Stimulated activated CD4-positive, alpha-beta T cell treated with anti-CD3 and anti-CD28 coated beads, Interleukin-1b, Interleukin-23, amount 100 ng/mL, for 48 hours (primary cell): ENCODE measurements at places on chromosomes 4 and X.

DNA sequence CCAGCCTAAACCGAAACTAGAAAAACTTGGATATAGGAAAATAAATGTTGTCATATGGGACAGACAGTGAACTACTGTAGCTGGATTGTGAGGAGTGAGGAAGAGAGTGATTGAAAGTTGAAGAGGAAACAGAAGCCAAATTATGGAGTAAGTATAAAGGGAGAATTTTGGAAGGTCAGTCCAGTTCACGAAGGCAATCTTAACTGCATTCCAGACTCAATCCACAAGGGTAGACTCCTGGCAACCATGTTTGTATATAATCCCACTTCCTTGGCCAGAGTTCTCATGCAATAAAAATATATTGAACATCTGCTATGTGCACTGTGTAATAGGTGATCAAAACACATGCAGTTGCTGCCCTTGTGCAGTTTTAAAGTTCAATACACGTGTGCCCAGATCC lies 58.6 kb upstream of the CAMK2D start:
- no peak for DNase-seq

DNA sequence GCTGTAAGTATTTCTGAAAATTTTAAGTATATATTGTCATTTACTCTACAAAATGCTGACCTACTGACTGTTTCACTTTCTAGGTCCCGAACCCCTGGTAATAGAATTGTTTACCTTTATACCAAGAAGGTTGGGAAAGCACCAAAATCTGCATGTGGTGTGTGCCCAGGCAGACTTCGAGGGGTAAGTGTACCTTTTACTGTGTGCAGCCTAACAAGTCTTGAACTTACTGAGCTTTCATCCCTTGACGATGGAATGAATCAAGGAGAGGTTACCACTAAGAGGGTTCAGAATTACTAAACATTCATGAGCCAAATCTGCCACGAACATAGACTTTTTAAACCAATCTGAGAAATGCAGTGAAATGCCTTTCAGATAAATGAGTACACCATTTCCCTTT lies 1.6 kb downstream of the RPL34 start:
- DNase-seq = peak; percentile 56

DNA sequence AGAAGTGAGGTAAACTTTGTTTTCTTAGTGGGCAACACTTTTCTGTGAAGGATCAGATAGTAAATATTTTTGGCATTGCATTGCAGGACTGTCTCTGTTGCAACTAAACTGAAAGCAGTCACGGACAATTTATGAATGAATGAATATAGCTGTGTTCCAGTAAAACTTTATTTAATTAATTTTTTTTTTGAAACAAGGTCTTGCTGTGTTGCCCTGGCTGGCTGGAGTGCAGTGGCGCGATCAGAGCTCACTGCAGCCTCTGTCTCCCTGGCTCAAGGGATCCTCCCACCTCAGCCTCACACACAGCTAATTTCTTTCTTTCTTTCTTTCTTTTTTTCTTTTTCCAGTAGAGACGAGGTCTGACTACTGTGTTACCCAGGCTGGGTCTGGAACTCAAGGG lies 15.8 kb downstream of the RBM10 start:
- DNase-seq = no peak

- DNase-seq = no peak
These were observed 109.5 kb upstream of the CENPE start for GRCh38 chr4:103307453-103308247.

DNA sequence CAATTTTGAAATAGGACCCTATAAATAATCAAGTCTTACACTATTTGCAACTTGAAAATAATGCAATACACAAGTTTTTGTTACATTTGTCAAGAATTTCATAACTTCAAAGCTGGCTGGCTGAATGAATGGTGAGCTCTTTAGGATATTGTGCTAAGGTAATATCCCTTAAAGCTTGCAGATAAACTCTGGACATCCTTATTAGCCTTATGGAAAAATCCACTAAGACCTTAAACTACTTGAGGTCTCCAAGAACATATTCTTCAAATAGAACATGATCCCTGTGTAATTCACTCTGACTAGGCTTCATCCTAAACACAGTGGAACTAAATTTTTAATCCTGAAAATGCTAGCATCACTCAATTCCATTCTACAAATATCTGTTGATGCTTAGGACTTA lies 199.3 kb downstream of the PACRGL start:
- DNase-seq = no peak

- peak; percentile 74 for DNase-seq
These were observed 636 bp upstream of the AMOT start for GRCh38 chrX:112841114-112841819.

DNA sequence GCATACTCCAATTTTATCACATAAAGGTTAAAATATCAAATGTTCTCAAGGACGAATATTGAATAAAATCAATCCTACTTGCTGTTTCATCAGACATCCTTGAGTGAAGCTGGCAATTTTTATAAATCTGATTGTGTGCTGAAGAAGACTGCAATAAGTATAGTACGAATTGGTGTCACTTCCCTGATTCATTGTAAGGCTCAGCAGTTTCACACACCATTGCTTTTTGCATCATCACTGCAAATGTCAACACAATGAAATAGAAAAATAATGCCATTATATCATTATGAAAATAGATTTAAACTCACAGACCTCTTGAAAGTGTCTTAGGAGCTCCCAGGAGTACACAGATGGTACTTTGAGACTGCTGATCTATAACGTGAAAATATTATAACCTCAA lies 172.5 kb downstream of the ANKRD50 start:
- DNase-seq = no peak

GRCh38 chr4:153468587-153468986 lies 2.4 kb downstream of the TMEM131L start:
- DNase-seq = no peak

GRCh38 chr4:11343536-11343935 lies 85.2 kb downstream of the HS3ST1 start:
- no peak for DNase-seq

DNA sequence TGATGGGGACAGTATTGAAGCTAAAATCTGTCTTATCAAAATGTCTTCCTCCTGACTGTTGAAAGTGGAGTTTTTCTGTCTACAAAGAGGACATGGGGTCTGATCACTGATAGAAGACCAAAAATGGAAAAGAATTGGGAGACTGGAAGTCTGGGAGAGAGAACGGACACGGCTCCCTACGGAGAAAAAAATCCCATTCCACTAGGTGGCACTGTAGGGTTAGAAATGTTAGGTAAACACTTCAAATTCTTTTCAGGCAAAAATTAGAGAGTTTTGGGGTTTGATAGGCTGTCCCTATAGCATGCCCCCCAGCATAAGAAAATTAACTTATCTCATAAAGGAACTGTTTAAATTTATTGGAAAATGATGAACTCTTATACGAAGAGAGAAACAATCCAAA lies 200.5 kb downstream of the FAM133A start:
- DNase-seq = no peak

DNA sequence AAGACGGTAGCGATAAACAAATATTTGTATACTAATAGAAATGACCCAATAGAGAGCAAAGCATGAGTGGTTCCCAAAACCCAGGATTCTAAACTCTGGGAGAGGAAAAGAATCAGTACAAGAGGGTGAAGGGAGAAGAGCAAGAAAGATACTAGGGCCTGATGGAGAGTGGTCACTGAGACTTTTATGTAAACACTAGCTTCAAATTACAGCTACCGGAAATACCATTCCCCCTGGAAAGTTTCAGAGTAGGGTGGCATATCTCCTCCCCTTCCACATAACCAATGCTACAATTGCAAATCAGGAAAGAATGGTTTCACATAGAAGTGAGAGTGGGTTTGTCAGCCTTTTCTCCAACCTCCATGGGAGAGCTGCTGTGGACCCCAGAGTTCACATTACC lies 77.1 kb downstream of the EIF4E start:
- no peak for DNase-seq

DNA sequence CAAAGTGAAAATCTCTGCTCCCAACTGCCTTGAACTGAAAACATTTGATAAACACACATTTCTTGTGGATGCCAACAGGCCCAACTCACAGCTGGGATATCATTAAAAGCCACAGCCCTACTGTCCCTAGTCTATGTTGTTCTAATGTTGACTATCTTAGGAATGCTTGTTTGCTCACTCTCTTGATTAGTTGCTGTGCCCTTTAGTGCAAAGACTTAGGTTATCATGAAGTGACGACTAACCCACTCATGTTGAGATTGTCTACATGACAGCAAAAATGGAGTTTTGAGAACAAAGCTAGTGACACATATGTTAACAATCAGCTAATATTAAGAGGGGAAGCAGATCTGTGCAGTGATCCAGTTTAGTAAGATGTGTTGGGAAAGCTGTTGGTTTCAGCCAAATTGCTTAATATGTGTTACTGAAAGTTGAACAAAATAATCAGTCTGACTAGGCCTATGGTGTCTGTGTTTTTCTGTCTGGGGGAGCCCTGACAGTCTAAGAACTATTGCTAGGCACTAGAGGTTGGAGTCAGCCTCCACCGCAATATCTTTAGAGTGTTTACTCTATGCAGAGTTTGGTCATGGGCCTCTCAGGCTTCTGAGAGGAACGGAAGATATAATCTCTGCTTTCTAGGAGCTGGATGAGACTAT lies 125.5 kb downstream of the ATG4A start:
- no peak for DNase-seq
